ENCODE measurements at places on chromosomes 6 and 20.
A peak's percentile ranks its signal among the peaks of the same experiment; 100 is the strongest.

DNA sequence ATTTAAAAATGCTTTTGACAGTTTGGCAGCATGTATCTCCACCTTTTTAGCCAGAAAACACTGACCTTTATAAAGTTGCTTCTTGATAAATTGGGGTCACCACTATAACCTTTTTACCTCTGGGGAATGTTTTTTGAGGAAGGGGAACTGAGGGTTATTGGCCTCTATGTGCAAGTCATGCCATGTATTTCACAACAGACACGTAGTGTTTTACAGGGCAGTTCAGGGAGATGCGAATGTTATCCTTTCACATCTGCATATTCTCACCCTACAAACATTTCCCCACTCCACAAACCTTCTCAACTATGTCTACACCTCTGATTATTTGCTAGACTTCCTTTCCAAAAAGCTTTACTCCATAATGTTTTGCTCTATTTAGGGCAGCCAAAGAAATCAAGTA is 17.0 kb upstream of the SLA2 start:
- H3K27me3 ChIP-seq, result no peaks in the 10 kb centered on the region
- H3K36me3 ChIP-seq, result peaks cover 18% of the 10 kb centered on the region
- H3K4me3 ChIP-seq, result no peak overlapping the region

- no peaks in the 10 kb centered on the region for H3K36me3 ChIP-seq
- DNase-seq, result no peak
- no peak overlapping the region for H3K27ac ChIP-seq
- H3K27me3 ChIP-seq, result no peaks in the 10 kb centered on the region
These were observed 94.8 kb upstream of the CNKSR3 start for GRCh38 chr6:154605178-154605881.

- H3K4me1 ChIP-seq, result peaks cover 12% of the 10 kb centered on the region
- DNase-seq, result no peak
- no peak overlapping the region for H3K27ac ChIP-seq
- no peaks in the 10 kb centered on the region for H3K36me3 ChIP-seq
- no peak overlapping the region for H3K4me3 ChIP-seq
These were observed 18.8 kb downstream of the PARD6B start for GRCh38 chr20:50750145-50750671.

GRCh38 chr6:7917729-7918128 is 7.1 kb upstream of the TXNDC5 start:
- H3K36me3 ChIP-seq, result no peaks in the 10 kb centered on the region
- H3K4me3 ChIP-seq, result no peak overlapping the region
- DNase-seq, result no peak

DNA sequence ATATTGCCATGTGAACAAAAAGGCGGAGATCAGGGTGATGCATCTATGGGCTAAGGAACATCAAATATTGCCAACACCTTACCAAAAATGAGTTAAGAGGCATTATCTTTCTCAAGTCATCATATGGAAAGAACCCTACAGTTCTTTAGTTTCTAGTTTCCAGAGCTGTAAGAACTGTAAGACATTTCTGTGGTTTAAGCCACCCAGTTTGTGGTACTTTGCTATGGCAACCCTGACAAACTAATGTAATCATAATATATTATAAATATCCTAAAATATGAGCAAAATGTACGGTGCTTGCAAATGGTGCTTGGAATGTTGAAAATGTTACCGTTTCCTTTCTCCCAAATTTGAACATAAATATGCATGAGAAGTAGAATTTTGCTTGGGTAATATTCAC is 349.6 kb downstream of the PHF3 start:
- H3K4me3 ChIP-seq, result no peak overlapping the region
- no peaks in the 10 kb centered on the region for H3K4me1 ChIP-seq
- no peak overlapping the region for H3K27ac ChIP-seq
- no peak for DNase-seq
- no peaks in the 10 kb centered on the region for H3K36me3 ChIP-seq
- H3K27me3 ChIP-seq, result no peaks in the 10 kb centered on the region

DNA sequence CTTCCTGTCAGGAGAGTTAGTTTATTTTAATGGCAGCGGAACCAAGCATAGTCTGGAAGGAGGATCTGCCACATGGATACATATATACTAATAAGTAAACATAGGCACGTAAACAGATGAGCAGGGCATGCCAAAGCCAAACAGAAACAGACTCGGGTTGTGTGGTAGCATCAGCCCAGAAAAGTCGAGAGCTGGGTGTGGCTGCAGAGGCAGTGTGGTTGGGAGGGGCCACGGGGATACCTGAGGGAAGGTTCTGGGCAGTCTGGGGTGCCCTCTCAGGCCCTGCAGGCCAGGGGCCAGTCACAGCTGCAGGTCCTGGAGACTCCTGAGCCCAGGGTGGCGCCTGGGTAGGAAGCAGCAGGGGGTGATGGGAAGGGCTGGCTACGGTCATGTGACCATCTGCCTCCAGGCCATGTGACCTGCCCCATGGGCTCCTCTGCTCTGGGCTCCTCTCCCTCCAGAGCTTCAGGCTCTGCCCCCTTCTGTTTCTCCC is 42.8 kb upstream of the MRPS10 start:
- H3K36me3 ChIP-seq, result no peaks in the 10 kb centered on the region
- no peaks in the 10 kb centered on the region for H3K27me3 ChIP-seq
- H3K27ac ChIP-seq, result no peak overlapping the region
- no peaks in the 10 kb centered on the region for H3K4me1 ChIP-seq
- H3K4me3 ChIP-seq, result no peak overlapping the region

DNA sequence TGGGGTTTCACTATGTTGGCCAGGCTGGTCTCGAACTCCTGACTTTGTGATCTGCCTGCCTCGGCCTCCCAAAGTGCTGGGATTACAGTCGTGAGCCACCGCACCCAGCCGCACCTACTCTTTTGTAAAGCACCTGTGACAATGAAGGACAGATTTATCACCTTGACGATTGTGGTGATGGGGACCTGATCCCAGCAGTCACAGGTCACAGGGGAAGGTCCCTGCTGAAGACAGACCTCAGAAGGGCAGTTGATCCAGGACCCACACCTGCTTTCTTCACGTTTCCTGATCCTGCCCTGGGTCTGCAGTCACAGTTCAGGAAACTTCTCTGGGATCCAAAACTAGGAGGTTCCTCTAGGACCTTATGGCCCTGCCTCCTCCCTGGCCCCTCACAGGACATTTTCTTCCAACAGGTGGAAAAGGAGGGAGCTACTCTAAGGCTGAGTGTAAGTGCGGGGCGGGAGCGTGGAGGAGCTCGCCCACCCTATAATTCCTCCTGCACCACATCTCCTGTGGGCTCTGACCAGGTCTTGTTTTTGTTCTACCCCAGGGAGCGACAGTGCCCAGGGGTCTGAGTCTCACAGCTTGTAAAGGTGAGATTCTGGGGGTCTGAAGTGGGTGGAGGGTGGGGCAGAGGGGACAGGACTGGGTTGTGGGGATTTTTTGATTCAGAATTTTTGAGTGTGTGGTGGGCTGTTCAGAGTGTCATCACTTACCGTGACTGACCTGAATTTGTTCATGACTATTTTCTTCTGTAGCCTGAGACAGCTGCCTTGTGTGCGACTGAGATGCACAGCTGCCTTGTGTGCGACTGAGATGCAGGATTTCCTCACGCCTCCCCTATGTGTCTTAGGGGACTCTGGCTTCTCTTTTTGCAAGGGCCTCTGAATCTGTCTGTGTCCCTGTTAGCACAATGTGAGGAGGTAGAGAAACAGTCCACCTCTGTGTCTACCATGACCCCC is 3.0 kb downstream of the HLA-E start:
- DNase-seq, result no peak
- no peaks in the 10 kb centered on the region for H3K27me3 ChIP-seq
- peak overlapping the region; percentile 100 for H3K4me3 ChIP-seq
- peaks cover 26% of the 10 kb centered on the region for H3K36me3 ChIP-seq

DNA sequence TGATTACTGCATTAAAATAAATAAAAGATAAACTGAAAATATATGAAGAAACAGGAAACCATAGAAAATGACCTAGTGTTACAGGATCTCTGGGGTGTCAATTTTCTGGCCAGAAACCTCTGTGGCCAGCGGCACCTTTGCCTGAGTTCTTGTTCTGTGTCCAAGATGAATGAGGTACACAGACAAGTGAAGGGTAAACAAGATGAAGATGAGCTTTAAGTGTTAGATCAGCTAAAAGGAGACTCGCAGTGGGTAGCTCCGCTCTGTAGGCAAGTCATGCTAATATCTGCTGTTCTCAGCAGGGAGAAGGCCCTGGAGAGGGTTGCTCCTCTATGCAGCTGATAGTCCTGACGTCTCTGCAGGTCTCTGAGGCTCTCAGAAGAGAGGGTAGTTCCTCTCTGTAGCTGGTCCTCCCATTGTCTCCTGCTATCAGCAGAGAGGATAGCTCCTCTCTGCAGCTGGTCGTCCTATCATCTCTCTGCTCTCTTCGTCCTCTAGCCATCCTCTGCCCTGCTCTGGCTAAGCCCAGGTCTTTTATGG is 35.9 kb upstream of the TBC1D22B start:
- H3K4me1 ChIP-seq, result peaks cover 6% of the 10 kb centered on the region
- H3K27ac ChIP-seq, result peak overlapping the region; percentile 49
- H3K36me3 ChIP-seq, result no peaks in the 10 kb centered on the region

- no peaks in the 10 kb centered on the region for H3K27me3 ChIP-seq
- peaks cover 38% of the 10 kb centered on the region for H3K4me1 ChIP-seq
- H3K27ac ChIP-seq, result peak overlapping the region; percentile 62
- H3K4me3 ChIP-seq, result no peak overlapping the region
- DNase-seq, result no peak
- H3K36me3 ChIP-seq, result no peaks in the 10 kb centered on the region
These were observed 188.0 kb upstream of the TAB2 start for GRCh38 chr6:149129371-149130077.

DNA sequence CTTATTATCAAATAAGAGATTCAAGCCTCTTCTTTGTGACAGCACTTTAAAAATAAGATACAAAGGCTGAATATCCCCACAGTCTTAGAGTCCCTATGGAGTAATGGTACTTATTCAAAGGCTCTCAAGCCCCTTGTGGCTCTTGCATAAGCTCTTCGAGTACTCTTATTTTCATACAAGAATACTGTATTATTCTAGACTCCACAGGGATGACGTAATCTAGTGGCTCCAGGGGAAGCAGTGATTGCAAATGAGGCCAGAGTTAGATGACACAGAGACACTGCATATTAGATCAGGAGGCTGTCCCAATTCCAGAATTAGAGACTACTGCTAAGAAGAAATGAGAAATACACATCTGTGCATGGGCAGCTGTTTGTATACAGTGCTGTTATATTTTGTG is 1195.9 kb upstream of the MAP3K7 start:
- H3K27me3 ChIP-seq, result no peaks in the 10 kb centered on the region
- H3K36me3 ChIP-seq, result no peaks in the 10 kb centered on the region
- H3K4me1 ChIP-seq, result no peaks in the 10 kb centered on the region
- H3K4me3 ChIP-seq, result no peak overlapping the region
- no peak for DNase-seq
- no peak overlapping the region for H3K27ac ChIP-seq

DNA sequence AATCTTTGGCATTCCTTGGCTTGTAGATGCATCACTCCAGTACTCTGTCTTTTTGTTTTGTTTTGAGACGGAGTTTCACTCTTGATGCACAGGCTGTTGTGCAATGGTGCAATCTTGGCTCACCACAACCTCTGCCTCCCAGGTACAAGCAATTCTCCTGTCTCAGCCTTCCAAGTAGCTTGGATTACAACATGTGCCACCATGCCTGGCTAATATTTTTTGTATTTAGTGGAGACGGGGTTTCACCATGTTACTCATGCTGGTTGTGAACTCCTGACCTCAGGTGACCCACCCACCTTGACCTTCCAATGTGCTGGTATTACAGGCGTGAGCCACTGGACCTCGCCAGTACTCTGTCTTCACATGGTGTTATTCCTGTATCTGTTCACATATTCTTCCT is 35.8 kb upstream of the LGSN start:
- H3K36me3 ChIP-seq, result no peaks in the 10 kb centered on the region
- no peaks in the 10 kb centered on the region for H3K27me3 ChIP-seq
- H3K27ac ChIP-seq, result no peak overlapping the region
- no peak for DNase-seq

DNA sequence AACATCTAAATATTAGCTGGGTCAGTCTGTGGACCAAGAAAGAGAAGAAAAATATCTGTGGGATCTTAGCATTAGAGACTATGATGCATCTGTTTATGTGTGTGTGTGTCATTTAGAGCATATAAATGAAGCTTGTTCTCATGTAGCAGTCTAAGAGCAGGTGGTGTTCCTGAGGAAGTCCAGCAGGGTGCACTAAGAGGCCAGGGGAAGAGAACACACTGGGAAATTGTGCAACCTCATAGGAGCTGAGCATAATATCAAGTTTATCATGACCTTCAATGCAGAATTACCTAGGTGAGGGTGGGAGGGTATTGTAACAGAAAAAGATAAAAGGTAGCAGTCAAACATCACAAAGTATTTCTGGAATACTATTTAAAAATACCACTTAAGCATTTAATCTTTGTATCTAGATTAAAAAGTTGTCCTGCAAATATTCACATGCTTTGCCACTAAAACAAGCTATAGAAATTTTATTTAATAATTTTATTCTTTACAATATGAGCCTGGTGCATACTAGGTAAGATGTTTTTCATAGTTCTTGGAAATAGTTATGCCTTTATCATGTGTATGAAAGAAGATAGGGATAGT is 80.5 kb downstream of the SMPDL3A start:
- no peaks in the 10 kb centered on the region for H3K4me1 ChIP-seq
- no peak overlapping the region for H3K4me3 ChIP-seq
- peaks cover 6% of the 10 kb centered on the region for H3K27me3 ChIP-seq
- H3K27ac ChIP-seq, result no peak overlapping the region

DNA sequence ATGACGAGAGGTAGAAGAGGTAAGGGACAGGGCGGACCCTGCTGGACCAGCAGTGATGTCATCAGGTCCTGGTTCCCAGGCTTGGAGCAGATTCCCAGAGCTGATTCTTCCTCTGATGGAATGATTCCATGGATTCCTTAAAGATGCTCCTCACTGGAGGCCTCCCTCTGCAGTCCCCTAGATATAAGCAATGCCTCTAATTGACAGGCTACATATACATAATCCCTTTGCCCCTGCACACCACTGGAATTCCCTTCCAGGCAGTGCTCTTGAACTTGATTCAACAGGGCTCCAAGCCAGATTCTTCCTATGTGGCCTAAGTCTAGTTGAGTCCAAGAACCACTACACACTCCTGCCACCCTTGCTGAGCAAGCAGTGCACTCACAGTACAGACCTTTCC is 52.3 kb upstream of the L3MBTL3 start:
- H3K27ac ChIP-seq, result no peak overlapping the region
- H3K36me3 ChIP-seq, result no peaks in the 10 kb centered on the region
- H3K27me3 ChIP-seq, result no peaks in the 10 kb centered on the region

- no peak for DNase-seq
- H3K4me1 ChIP-seq, result peaks cover 10% of the 10 kb centered on the region
- H3K27me3 ChIP-seq, result no peaks in the 10 kb centered on the region
- H3K27ac ChIP-seq, result no peak overlapping the region
- peaks cover 60% of the 10 kb centered on the region for H3K36me3 ChIP-seq
- no peak overlapping the region for H3K4me3 ChIP-seq
These were observed 45.3 kb downstream of the IGF2R start for GRCh38 chr6:160013987-160014868.

DNA sequence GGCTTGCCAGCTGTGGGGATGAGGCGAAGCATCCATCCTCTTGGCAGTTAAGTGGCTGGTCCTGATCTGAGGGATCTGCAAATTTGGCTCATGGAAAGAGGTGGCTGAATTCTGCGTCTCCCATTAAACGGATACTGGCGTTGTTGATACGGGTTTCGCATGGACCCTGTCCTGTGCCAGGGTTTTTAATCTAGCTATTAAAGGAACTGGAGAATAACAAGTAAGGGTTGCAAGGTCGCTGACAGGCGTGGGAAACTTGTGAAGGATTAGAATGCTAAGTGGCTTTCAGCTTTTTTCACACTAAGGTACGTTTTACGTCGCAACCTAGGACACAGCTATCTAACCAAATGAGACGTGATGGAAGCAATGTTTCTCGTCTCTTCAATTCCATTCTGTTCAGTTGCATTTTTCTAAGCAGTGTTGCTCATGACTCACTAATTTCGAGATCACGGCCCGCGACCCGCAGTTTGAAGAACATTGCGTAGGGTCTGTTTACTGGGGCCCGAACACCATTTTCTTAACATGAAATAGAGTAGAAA is 852 bp downstream of the GMNN start:
- H3K27me3 ChIP-seq, result no peaks in the 10 kb centered on the region
- H3K4me3 ChIP-seq, result peak overlapping the region; percentile 95
- peaks cover 9% of the 10 kb centered on the region for H3K4me1 ChIP-seq
- DNase-seq, result no peak
- no peaks in the 10 kb centered on the region for H3K36me3 ChIP-seq
- H3K27ac ChIP-seq, result peak overlapping the region; percentile 99
